ENCODE measurements at places on chromosomes 1 and 21. TPM values are rescaled to one million over a fixed set of nuclear protein-coding genes. Genes with fewer than 3 reads are reported as not detected.

Gene HPCAL4
- 0.13 TPM for polyA plus RNA-seq

GRCh38 chr1:208628022-208628914 lies 384.1 kb upstream of the PLXNA2 start:
- no peak for DNase-seq

GRCh38 chr1:100928128-100928527 lies 32.2 kb downstream of the SLC30A7 start:
- no peak for DNase-seq

DNA sequence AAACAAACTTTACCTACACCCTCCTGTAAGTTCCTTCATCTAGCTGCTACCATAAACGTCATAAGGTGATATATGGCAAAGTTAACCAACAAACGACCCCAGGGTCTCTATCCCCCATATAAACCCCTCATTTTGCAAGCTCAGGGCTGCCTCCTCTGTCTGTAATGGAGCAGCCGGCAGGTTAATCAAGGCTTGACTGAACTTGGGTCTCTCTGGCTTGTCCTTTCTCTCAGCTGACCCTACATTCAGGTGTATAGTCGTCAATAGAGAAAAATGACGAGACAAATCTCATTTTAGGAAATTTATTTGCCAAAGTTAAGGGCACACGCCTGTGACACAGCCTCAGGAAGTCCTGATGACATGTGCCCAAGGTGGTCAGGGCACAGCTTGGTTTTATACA lies 67.4 kb downstream of the WDR4 start:
- no peak for DNase-seq

- DNase-seq: no peak
These were observed 84.2 kb downstream of the ABCA4 start for GRCh38 chr1:94036730-94037129.

DNA sequence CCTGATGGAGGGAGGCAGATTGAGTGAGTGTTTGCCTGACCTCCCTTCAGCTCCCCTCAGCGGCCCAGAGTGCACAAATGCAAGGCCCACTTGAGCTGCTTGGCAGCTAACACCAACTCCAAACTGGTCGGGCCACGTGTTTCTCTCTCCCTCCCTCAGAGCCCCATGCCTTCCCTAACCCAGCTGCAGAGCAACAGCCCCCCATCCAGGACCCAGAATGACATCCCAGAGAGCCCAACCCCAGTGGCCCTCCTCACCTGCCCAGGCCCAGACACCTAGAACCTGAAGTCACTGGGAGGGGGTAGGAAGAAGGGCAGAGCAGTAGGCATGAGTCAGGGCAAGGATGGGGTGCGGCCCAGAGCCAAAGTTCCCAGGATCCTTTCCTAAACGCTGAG lies 789 bp upstream of the S100A14 start:
- no peak for DNase-seq

DNA sequence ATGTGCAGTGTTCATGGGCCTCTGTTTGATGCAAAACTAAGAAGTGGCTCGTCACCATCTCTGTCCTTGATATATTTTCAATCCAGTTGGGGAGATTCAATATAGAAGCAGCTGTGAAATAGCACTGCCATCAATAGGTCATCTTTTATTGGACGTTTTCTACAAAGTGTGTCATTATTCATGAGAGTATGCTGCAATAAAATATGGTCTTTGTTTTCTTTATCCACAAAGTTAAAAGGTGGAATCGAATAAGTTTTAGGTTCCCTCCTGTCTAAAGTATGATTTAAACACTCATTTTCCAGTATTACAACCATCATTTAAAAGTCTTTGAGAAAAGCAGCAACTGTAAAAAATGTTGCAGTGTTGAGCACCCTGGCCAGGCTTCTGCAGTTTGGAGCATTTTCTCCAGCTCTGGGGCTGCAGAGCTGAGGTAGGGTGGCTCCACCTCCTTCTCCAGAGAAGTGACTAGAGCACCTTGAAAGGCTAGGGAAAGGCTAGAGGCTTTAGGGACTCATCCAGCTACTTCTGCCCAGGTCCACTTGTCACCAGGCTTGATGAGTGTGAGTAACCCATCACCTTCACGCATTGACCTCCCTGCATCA lies 56.5 kb upstream of the DNAH14 start:
- no peak for DNase-seq

Gene IL10
- 0.24 TPM for polyA plus RNA-seq

DNA sequence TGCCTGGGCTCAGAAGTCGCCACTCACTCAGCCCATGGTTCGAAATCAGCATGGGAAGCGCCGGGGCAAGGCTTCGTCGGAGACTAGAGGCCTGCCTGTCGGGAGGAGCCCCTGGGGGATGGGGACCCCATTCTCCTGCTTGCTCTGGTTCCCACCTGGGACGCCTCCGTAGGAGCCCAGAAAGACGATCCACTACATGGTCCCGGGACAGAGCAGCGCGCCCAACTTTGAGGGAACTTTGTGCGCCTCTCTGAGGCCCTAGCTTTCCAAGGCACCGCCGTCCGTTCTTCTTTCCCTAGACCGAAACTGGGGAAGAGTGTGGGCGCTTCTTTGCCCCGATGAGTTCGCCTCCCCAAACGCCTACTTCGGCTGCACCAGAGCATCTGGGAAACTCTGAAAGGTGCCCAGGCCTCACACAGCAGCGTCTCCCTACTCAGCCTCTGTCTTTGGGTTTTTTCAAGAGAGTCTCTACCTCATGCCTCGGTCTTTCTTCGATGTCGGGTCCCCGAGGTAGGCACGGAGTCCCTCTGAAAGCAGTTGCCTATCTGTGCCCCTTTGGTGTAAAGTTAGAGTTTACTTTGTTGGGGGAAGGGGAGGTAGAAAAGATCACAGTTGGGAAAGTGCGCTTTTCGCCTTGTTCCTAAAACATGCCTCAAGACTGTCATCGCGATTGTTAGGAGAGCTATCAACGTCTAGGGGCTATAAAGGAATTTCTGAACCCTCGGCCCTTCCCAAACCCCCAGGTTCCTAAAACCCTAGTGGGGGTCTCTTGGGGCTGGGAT lies 14.0 kb downstream of the NR5A2 start:
- DNase-seq: no peak

- no peak for DNase-seq
These were observed 25.5 kb downstream of the PACC1 start for GRCh38 chr1:212388985-212389716.

DNA sequence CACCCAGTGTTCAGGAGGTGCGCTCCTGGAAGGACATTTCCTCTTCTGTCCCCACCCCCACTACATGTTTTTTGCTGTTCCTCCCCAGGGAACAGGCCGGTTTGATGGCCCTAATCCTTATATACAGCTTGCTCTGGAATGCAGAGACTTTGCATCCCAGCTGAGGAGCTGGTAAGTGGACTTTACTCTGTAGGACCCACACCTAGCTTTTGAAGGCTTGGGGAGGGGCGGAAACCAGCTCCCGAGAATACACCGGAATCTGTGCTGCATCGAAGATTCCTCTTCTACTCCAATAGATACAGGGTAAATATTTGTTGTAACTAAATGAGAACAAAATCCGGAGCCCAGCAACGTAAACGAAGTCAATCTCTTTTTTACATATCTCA lies 1.2 kb upstream of the CGN start:
- no peak for DNase-seq

DNA sequence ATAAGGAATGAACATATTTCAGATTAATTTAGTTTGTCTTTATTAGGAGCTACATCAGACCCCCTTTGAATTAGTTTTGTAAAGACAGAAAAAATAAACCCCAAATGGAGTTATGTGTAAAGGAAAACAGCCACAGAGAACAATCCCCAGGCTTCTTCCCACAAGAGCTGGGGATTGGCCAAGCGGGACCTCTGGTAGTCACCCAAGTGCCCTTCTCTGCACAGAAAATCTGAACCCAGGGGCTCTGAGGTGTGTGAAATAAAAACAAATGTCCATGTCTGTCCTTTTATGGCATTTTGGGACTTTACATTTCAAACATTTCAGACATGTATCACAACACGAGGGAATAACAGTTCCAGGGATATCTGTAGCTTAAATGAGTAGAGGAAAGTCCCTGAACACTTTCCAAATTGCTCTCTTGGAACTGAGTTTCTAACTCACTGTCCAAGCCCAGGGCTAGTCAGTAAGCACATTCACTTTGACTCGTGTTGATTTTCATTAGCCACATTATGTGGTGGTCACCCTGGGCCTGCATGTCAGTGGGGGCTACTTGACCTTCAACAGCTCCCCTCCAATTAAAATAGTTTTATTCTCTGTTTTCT lies 22.5 kb downstream of the DPT start:
- DNase-seq: no peak

DNA sequence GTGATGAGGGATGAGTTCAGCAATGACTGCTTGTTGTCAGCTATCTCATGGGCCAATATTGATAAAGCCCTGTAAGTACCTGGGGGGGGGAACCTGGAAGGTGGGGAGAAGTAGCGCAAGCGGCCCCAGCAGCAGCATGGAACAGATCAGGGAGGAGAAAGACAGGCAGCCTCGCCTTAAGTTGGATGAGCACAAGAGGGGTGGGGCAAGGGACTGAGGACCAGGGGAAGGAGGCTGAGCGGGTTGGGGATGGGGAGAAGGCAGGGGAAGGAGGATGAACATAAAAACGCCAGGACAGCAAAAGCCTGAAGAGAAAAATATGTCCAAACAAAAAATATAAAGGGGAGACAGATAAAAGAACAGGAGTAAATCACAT lies 70.6 kb downstream of the ALG14 start:
- DNase-seq: no peak

Gene FGGY
- polyA plus RNA-seq: 14.8 TPM

GRCh38 chr1:215529111-215529510 lies 38.0 kb upstream of the KCTD3 start:
- no peak for DNase-seq

DNA sequence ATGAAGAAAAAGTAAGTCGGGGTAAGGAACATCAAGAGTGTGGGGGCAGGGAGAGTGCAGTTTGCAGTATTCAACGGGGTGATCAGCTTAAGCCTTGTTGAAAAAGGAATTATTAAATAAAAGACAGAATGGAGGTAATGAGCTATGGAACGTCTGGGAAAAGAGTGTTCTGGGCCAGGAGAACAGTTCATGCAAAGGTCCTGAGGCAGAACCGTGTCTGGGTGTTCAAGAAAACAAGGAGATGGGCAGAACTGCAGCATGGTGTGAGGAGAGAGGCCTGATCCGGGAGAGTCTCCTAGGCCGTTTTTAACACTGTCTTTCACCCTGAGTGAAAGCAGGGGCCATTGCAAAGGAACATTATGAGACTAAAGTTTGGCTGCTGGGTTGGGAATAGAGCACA lies 20.2 kb downstream of the OVGP1 start:
- no peak for DNase-seq

Gene TNFSF4
- polyA plus RNA-seq: 3.0 TPM

GRCh38 chr1:55352080-55352810 lies 137.1 kb upstream of the USP24 start:
- DNase-seq: no peak

GRCh38 chr1:67566803-67567377 lies 118.1 kb upstream of the GADD45A start:
- DNase-seq: no peak

Gene FAM163A
- 0.15 TPM for polyA plus RNA-seq

Gene RPTN
- polyA plus RNA-seq: not detected

Gene SLC35F3
- 1.8 TPM for polyA plus RNA-seq

DNA sequence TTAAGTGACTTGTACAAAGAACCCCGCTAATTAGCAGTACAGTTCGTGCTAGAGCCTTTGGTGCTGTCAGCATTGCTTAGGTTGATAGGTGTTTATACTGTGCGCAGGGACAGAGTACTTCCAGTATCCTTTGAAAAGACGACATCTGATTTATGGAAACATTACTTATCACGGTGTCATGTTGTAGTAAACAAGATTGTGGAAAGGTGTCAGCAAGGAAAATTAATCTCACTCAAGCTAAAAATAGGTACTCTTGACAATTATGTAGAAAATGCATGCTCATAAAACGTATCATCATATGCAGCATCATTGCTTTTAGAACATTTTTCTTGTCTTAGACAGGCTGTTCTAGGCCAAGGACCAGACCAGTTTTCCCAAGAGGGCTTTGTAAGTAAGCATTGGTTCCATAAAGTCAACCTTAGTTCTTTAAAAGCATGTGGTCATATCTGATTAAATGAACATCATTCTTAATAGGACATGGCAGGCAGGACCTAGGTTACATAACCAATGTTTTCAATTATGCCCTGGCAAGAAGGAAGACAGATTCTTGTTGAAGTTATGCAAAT lies 33.0 kb downstream of the SH3BGR start:
- DNase-seq: no peak

DNA sequence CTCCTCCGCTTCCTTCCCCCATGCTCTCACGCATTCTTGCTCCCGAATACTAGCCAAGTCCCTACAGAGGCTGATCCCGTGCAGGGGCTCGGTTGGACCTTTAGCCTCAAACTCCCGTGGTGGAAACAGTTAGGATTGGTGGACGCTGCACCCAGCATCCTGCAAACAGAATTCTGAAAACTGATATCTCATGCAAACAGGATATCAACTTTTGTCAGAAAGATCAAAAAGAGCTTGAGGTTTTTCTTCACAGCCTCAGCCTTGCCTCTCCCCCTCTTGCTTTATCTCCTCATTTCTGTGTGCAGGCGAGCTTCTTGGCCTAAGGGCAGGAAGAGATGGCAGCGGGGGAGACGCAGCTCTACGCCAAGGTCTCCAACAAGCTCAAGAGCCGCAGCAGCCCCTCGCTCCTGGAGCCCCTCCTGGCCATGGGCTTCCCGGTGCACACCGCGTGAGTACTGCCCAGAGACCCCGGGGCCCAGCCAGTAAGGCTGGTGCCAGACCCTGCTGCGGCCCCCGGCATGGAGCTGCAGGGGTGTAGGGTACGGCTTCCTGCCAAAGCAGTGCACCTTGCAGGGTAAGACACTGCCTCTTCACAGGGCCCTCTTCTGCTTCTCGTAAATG lies at the start of gene UBASH3A:
UBASH3A (plus strand) TSS at position 292 of the 621 bp plus-strand sequence; CDS start at position 336, 44 bp downstream.
- DNase-seq: no peak
